Left renal cortex interstitium (tissue), 4 donors: ENCODE measurements at places on chromosomes 13 and 19. TPM values are rescaled to one million over a fixed set of nuclear protein-coding genes. Genes with fewer than 3 reads are reported as not detected.

GRCh38 chr19:18587561-18587960 lies 1.0 kb upstream of the REX1BD start:
- no peak for DNase-seq

DNA sequence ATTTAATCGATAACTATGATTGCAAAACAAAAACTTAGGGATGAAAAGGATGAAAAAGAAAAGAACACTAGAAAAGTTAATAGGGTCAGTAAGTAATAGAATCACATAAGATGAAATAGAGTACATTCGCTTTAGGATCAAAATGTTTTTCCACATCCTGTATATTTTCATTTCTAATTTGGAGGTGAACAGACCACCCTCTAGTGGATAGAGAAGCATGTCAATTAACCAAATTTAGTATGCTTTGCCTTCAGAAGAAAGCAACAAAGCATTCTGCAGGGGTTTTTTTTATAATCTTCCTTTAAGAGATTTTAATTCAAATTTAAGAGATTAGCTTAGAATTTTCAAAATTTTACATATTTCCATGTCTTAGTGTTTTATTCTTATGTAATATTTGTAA lies 611.0 kb upstream of the SGCG start:
- DNase-seq, result no peak

GRCh38 chr13:76164290-76164689 lies 528.2 kb downstream of the LMO7 start:
- no peak for DNase-seq

DNA sequence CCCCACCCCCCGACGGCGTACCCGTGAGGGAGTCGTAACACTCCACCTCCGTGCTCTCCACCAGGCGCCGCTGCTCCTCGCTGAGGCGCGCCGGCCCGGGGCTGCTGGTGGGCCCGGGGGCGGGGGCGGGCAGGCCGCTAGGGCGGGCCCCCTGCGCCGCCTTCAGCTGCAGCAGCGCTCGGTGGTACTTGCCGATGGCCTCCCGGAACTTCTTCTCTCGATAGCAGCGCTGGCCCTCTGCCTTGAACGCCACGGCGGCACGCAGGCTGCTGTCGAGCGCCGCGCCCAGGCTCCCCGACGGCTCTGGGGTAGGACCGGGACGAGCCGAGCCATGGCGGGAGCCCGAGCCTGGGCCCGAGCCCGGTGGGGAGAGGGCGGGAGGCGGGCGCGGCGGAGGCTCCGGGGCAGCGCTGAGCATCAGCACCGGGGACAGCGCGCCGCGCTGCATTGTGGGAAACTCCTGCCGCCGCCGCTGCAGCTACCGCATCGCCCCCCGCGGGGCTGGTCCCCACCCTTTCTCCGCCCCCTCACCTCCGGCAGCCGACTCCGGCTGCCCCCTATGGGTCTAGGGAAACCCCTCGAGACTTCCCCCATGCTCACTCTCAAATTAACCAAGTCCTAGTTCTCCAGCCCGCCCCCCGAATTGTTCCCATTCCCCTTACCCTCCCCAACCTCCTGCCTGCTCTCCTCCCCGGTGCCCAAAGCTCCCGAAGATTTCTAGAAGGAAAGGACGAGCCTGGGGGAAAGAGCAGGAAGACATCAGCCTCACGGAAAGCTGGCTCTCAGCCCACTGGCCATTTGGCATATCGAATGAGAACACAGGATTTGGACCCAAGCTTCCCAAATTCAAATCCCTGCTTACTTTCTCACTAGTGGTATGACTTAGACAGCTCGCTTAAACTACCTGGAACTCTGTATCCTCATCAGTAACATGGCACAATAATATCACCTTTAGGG lies at the start of gene TTC9B:
TTC9B (minus strand) TSS at position 451 of the 957 bp plus-strand sequence; CDS start at position 448, 3 bp downstream.
- DNase-seq, result no peak

GRCh38 chr19:19352823-19353222 lies 32.2 kb downstream of the MAU2 start:
- DNase-seq, result no peak

DNA sequence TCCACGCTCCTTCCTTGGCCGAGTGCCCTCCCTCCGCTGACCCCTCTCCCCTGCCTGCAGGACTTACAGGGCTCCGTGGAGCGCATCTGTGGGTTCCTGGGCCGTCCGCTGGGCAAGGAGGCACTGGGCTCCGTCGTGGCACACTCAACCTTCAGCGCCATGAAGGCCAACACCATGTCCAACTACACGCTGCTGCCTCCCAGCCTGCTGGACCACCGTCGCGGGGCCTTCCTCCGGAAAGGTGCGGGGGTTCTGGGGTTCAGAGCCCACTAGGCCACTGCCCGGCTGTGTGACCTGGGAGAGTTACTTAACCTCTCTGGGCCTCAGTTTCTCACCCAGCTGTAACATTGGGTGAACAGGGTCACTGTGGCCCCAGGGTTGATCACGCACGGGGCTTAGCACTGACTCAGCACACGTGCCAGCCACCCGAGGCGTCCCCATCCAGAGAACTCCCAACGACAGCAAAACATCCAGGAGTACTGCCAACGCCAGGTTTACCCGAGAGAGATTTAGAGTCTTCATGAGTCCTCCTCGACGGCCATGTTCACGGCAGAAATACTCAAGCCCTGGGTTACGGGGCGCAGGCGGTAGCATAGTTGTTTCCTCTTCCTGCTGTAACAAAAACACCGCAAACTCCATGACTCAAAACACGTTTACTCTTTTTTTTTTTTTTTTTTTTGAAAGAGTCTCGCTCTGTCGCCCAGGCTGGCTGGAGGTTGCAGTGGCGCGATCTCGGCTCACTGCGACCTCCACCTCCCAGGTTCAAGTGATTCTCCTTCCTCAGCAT lies 9.7 kb upstream of the SPACA4 start:
- no peak for DNase-seq

- no peak for DNase-seq
Observed at GRCh38 chr19:45901432-45901911, 941 bp downstream of the MYPOP start.

DNA sequence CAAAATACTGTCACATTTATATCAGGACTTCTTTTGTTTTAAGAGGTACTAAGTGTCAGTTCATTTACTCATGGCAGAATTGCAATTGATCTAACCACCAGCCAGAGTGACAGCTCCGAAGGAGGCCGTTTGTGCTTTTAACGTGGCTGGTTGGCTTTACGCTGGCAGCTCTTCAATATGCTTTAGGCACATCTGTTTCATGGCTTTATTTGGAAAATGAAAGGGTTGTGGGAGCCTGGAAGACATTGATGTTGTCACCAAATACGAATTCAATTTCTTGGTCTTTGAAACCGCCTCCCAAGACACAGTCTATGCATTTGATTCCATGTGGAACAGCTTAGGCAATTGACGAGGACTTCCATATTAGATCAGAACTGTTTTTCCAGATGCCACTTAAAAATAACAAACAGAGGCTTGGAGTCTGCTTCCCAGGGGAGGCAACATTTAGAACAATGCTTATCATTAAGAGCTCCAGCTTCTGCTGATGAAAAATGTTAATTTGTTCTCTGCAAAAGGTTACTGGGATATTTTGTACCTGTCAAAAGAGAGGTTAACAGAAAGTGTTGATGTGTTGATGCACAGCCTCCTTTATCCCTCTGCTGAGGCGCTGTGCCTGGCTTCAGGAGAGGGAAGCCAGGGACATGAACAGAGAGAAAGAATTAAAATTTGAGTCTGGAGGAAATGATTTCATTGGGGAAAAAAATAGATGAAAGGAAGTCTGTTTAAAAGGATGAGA lies 64.0 kb upstream of the TNFRSF19 start:
- no peak for DNase-seq

DNA sequence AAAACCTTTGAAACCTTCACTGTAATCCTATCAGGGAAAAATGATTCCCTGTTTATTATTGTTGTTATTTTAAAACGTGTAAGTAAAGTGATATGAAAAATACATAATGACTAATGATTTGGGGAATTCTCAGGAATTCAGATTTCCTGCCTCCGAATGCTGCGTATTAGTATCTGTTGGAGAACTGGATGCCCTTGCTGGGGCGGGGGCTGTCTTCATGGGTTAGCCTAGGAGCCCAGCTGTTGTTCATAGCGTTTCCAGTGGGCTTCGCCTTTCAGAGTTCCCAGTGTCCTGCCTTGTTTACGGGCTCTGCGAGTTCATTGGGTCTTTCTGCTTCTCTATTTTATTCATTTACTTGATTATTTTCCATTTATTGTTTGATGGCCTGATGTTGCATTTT lies 18.4 kb downstream of the NAXD start:
- no peak for DNase-seq

GRCh38 chr13:40640845-40641458 lies 25.5 kb downstream of the FOXO1 start:
- no peak for DNase-seq

DNA sequence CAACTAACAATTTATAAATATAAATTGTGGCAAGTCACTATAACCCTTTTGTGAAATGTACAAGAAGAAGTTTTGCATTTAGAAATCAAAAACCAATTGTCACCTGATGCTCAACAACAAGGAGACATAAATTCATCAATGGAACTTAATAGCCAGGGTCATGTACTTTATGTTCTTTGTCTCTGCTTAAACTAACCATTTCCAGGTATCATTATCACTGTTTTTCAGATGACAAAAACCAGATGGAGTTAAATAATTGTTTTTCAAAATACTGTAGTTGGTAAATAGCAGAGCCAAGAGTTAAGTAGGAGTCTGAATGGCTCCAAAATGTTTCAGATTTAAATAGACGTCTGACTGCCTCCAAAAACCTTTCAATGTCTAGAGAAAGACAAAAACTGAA lies 72.3 kb upstream of the MAB21L1 start:
- DNase-seq, result no peak

DNA sequence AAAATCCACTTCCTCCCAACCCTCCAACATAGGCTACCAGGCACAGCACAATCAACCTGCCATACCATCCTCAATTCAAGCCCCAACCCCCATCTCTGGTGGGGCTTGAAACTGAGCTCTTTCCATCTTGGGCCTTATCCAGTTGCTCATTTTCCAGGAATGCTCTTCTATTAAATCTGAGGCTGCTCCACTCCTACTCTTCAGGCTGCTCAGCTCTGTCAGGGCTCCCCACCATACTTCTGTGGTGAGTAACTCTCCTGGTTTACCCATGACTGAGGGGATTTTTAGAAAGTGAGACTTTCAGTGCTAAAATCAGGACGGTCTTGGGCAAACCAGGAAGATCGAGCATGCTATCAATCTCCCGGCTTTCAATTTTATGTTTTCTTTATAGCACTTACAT lies 512.8 kb downstream of the LMO7 start:
- no peak for DNase-seq

GRCh38 chr13:109924376-109924775 lies 138.0 kb upstream of the IRS2 start:
- DNase-seq, result no peak

- no peak for DNase-seq
Observed at GRCh38 chr13:52026246-52026626, 1.7 kb downstream of the UTP14C start.

DNA sequence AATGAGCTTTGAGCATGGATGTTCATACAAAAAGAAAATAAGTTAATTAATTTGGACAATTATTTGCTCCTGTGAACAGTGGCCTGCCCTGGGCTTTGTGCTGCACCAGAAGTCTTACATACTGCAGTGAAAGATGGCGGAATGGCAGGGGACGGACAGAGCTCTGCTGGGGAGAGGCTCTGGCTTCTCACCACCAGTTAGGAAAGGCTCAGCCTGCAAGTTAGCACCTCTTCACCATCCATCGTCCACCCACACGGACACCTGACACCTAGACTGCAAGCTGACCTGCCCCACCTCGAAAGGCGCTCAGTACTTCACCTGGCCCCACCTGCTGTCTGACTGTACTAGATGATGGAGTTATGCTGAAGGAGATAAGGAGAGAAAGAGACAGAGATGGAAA lies 203.9 kb upstream of the IRS2 start:
- DNase-seq, result no peak

- no peak for DNase-seq
Observed at GRCh38 chr19:36528921-36529518, 949 bp upstream of the ZNF260 start.

GRCh38 chr19:6373096-6373812 lies 660 bp downstream of the ALKBH7 start:
- DNase-seq, result peak; percentile 95

DNA sequence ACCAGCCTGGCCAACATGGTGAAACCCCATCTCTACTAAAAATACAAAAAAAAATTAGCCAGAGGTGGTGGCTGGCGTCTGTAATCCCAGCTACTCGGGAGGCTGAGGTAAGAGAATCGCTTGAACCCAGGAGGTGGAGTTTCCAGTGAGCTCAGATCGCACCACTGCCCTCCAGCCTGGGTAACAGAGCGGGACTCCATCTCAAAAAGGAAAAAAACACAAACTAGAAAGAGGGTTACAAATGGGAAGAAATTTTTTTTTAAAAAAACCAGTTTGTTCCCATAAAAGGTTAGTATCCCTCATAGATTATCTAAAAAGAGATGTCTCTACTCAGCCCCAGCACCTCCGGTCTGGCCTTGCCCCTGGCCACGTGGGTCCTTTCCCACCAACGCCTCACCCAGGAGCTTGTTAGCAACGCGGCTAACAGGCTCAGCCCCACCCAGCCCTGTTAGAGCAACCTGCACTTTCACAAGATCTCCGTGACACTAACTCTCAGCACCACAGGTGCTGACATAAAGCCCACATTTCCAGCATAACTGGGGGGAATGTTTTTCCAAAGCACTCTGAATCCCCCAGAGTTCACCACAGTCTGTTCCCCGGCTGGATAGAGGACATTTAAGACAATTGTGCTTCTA lies 4.3 kb downstream of the DMKN start:
- no peak for DNase-seq

- DNase-seq, result no peak
Observed at GRCh38 chr19:38953677-38954076, 21.9 kb downstream of the FBXO17 start.

Gene WIZ
- polyA plus RNA-seq, result 23.7 TPM

Gene NLRP11
- 0.08 TPM for polyA plus RNA-seq

Gene GRK1
- 0.11 TPM for polyA plus RNA-seq

Gene SLC7A9
- polyA plus RNA-seq, result 12.7 TPM

Gene CEBPA
- polyA plus RNA-seq, result 5.3 TPM

Gene KLK12
- not detected for polyA plus RNA-seq

Gene HCN2
- 0.28 TPM for polyA plus RNA-seq

Gene SUPT20H
- polyA plus RNA-seq, result 125 TPM

Gene HRC
- polyA plus RNA-seq, result 37.2 TPM

Gene ZNF628
- 4.9 TPM for polyA plus RNA-seq

Gene SLC1A6
- 0.81 TPM for polyA plus RNA-seq
